ENCODE measurements at places on chromosomes 16 and 17.
A peak's percentile ranks its signal among the peaks of the same experiment; 100 is the strongest.

DNA sequence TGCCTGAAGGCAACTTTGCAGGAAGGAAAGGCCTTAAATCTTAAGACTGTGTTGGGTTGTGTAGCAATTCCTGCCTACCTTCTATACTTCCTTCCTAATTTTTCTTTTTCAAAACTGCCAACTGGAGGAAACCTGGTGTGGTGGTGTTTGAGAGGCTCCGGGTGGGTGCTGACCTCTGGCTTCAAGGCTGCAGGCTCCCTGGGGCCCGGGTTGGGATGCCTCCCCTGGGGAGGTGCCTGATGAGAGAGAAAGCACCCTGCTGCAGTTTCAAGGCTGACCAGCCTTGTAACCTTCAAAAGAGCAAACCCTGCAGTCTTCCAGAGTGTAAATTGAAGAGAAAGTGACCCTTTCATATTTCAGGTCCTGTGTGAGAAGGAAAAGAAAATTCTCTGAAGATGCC is 55.9 kb downstream of the MSI2 start:
- no peak for DNase-seq

DNA sequence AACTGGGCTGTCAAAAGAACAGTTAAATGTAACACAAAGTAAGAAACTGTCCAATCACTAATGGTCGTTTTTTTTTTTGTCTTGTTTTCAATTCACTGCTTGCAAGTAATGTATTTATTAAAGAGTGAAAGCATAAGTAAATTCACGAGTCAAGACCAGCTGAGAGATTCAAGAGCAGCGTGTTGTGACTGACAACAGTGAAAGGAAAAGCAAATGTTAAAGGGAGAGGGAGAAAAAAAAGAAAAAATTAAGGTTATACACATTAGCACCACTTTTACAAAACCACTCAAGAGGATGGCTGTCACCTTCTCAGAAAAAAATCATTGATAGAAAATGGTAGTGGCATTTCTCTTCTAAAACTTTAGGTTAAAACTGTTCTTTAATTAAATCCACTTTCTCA is 36.1 kb downstream of the GPATCH8 start:
- DNase-seq, result no peak

DNA sequence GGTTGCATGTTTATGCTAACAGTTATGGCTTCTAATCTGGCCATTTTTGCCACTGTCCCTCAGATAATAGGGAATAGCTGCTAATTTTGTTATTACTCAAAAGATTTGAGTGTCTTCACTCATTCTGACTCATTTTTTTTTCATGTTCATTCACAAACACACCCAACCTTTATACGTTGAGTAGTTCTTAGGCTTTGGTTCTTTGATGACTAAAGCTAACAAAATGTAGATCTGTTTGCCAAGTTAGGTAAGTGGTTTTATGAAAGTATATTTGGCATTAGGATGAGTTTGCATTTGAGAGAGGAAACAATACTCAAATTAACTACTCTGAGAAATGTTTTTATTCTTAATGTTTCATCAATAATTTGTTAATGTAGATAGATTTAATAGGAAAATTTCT is 3.6 kb downstream of the MAP2K4 start:
- DNase-seq, result peak; percentile 10

- no peak for DNase-seq
Measured at GRCh38 chr16:71501547-71501946, 12.4 kb upstream of the ZNF19 start.

GRCh38 chr17:59441464-59442096 is 110.1 kb downstream of the YPEL2 start:
- DNase-seq, result no peak

GRCh38 chr16:51067352-51067751 is 83.7 kb downstream of the SALL1 start:
- no peak for DNase-seq

DNA sequence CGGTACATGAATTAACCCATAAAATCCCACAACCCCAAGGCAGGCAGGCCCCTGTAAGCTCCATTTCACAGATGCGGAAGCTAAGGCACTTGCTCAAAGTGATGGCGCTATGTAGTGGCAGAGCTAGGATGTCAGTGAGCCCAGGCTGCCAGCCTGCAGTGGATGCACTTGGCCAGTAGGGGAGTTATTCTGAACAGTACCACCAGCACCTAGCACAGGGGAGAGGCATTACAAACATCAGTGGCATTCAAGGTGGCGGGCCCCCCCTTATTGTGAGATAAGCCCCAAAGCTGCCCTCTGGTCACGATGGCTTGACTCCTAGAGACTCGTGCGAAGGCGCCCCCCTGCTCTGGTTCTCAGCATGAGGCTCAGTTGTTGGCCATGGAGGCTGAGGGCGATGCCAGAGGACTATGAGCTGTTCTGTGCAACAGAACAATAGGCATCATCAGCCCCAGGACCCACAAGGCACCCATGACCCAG is 33.8 kb downstream of the GTF3C1 start:
- peak; percentile 45 for DNase-seq

Data from HTR-8/SVneo (cell line).